ENCODE measurements at places on chromosomes 16 and 17.

DNA sequence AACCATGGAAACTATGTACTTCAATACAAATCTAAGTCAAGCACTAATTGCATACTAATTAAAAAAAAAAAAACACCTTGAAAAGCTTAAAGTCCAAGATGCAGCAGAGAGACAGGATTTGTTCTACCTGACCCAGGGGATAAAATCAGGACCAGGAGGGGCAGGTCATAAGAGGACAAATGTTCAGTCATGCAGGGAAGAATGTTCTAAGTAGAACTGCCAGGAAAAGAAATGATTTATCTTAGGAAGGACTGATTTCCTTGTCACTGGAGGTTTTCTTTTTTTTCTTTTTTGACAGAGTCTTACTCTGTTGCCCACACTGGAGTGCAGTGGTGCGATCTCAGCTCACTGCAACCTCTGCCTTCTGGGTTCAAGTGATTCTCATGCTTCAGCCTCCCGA, 9.1 kb upstream of the GHDC start:
- no peak for DNase-seq

- no peak for DNase-seq
Measured at GRCh38 chr16:57188711-57189002, 2.5 kb downstream of the RSPRY1 start.

DNA sequence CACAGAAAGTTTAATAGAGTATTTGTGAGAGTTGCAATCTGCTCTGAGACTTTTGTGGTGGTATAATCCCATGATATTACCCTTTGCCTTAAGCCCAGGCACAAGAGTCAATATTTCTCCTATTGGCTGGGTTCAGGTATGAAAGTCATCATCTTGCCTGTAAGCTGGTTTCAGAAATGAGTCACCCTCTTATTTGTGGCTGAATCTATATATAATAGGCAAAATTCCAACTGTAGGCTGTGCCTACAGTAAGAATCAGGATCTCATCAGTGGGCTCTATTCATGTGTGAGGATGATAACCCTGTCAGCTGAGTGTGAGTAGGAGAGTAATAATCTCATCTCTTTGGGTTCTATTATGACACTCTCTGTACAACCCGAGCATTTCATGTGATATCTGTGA, 2103.1 kb downstream of the TP53TG3F start:
- no peak for DNase-seq

GRCh38 chr17:61574542-61575351, 16.3 kb downstream of the NACA2 start:
- DNase-seq: no peak

GRCh38 chr16:85941863-85942644, 43.1 kb downstream of the IRF8 start:
- no peak for DNase-seq
